RPMI7951 (cell line): ENCODE measurements at places on chromosomes 3 and 15.

GRCh38 chr15:70259028-70259424, 161.3 kb upstream of the TLE3 start:
- DNase-seq: peak; percentile 67

DNA sequence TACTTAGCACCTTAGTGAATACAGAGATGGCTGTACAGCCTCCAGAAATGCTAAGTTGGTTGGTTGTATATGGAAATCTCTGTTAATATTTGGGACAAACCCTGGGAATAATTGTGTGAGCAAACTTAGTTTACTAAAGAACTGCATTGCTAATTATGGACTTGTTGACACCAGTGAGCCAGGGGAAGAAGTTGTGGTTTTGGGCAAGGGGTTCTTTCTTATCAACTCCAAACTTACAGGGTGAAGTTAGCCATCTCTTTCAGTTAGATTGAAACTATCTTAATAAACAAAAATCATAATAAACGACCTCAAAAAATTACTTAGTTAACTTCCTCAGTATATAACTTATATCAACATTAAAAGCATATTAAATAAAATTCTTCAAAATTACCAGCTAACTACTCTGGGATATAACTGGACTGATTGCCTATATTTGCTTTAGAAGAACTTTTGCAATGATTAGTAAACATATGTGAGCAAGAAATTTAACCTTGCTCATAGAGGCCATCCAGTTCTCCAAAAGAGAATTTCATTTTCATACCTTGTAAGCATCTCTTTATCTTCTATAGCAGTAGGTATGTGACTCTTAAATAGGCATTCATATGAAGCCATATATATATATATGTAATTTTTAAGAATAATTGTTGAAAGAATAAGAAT, 24.7 kb downstream of the MBNL1 start:
- no peak for DNase-seq

DNA sequence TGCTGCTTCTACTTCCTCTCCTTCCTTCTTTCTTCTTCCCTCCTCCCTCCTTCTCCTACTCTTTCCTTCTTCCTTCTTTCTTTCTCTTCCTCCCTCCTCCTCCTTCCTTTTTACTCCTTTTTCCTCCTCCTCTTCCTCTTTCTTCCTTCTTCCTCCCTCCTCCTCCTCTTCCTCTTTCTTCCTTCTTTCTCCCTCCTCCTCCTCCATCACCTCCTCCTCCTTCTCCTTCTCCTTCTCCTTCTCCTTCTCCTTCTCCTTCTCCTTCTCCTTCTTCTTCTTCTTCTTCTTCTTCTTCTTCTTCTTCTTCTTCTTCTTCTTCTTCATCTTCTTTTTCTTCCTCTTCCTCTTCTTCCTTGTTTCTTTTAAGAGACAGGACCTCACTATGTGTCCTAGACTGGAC, 224.0 kb downstream of the NR2F2 start:
- DNase-seq: no peak

- DNase-seq: no peak
These were observed 268.5 kb downstream of the SHQ1 start for GRCh38 chr3:72579581-72580245.

DNA sequence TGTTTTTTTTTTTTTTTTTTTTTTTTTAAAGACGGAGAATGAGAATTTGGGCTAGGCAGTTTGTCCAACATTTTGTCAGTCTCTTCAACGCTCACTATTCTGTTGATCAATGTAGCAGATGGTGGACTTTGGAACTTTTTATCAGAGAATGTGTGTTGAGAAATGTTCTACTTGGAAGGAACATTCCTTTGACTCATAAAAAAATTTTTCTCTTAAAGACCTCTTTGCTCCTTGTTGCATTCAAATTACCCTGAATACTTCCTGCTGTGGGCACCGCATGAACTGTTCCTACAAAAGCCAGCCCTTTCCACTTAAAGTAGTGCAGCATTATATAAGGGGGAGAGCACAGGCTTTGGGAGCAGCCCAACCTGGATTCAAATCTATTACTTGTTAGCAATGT, 182.9 kb downstream of the AKAP13 start:
- DNase-seq: no peak

DNA sequence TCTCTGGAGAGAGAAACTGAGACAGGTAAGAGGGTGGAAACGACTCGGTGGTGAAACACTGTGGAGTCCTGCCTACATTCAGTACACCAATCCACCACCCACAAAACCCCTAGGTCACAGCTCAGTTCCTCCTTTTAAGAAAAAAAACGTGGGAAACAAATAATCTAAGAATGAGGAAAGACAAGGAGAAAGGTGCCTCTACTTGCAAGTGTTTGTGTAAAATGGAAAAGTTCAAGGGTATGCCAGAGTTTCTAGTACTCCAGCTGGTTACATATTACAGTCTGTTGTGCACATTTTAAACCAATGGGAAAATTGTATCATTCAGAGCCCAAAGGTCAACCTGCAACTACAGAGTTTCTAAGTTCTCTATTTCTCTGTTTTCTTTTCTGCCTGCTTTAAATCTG, 32.2 kb downstream of the HGD start:
- DNase-seq: no peak

- no peak for DNase-seq
These were observed 386.6 kb downstream of the DIPK2A start for GRCh38 chr3:144358191-144358590.

DNA sequence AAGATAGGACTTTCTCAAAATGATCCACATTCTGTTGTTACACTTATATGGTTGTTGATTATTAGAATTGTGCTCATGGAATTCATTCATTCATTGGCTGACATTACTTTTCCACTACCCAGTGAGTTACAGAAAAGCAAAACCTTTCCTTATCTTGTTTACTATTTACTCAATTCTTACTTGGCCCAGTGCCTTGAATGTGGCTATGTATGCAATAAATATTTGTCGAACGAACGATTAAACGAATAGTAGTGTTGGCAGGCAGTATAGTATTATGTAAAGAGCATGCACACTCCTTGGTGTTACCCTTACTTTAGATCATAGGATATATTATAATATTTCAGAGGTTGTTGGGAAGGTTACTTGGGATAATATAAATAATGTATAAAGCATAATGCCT, 31.0 kb downstream of the CTDSPL2 start:
- DNase-seq: no peak

DNA sequence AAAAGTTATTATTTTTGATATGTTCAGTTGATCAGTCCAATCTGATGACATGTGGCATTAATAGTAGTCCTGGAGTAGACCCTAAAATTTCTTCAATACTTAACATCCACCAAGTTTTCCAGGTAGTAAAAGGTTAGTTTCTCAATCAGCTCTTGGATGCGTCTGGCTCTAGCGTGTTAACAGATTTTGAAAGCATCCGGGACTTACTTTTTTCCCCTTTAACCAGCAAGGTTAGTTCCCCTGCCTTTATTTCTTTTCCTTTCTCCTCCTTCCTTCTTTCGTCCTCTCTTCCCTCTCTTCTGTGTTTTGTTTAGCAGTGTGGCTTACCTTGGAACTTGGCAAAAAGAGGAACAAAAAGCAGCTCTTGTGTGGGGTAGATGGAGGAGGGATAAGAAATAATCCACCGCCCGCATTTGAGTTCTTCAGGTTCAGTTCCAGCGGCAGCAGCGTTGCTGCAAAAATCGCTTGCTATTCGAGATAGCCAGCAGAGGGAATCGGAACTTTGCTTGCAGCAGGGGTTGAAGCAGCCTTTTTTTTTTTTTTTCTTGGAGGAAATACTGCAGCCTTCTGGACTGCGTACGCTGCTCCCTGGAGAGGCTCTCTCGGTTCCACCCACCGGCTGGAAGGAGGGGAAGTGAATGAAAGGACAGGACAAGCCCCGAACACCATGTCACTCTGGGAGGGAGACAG, at the start of gene RBMS3:
TSS of gene RBMS3 (plus strand) at position 668 of the 690 bp plus-strand sequence.
- DNase-seq: peak; percentile 97

DNA sequence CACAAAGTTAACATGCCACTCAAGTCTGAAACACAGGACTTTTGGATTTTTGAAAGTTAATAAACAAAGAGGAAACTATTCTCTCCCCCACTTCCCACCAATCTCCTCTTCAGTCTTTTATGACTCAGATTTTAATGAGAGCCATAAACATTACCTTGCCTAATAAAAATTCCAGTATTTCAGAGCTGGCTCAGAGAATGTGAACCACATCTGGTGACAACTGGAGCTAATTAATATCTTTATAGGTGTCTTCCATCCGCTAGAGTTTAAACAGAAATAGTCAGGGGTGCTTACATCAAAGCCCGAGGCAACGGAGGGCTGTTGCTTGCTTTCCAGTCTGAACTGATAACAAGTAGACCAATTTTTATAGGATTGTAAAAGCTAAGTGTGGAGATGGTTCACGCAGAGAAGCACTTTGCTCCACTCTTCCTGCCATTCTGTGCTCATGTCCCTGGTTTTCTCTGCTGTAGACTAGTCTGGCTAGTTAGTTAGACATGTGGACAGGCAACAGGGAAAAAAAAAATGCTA, 363.6 kb downstream of the NR2F2 start:
- DNase-seq: no peak

GRCh38 chr15:65806397-65806796, 14.3 kb upstream of the DENND4A start:
- no peak for DNase-seq

DNA sequence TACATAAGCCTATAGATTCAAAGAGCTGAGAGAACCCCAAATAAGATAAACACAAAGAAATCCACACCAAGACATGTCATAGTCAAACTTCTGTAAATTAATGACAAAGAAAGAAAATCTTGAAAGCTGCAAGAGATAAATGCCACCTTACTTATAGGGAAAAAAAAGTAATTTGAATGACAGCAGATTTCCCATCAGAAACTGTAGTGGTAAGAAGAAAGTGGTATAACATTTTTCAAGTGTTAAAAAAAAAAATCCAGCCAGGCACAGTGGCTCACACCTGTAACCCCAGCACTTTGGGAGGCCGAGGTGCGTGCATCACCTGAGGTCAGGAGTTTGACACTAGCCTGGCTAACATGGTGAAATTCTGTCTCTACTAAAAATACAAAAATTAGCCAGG, 37.4 kb downstream of the CFAP92 start:
- DNase-seq: no peak

DNA sequence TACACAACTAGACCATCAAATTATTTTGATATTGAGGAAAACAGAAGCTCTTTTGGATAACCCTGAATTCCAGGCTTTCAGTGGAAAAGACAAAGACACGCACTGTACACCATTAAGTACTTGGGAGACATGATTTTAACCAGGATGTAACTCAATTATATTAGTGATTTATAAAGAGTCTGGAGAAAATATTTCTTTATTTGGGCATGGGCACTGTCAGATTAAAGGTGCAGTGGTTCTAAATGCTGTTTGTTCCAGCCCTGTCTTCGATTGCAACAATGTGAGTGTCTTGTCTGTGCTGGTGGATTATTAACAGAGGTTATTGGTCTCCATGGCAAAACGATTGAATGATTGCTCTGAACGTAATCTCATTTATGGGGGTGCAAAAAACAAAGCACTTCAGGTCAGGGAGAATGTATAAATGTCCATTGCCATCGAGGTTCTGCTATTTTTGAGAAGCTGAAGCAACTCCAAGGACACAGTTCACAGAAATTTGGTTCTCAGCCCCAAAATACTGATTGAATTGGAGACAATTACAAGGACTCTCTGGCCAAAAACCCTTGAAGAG, at the start of gene TM4SF4:
TSS of gene TM4SF4 (plus strand) at position 448 of the 568 bp plus-strand sequence. CDS start 181 bp downstream, outside the sequence.
- no peak for DNase-seq

DNA sequence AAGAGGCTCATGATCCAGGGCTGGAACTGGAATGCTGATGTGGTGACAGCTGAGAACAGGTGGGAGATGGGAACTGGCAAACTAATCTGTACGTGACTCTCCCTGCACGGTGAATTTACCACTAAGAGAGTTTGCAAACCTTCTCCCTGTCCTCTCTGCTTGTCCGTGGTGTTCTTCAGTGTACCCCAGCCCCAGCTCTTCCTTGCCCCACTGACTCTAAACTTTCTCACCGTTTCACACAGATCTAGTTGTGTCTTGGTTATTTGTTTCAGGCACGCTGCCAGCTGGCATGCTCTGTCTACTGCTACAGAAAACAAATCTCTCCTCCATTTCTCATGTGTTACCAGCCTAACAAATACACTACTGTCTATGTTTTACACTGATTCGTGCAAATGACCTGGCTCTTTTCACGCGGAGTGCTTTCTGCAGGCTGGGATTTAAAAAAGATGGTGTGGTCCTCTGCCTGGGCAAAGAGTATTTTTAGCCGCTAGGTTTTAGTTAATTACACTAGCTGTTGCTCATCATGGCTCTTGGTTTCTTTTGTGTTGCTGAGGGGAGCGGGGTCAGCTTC, 192.7 kb upstream of the LRIG1 start:
- peak; percentile 5 for DNase-seq

DNA sequence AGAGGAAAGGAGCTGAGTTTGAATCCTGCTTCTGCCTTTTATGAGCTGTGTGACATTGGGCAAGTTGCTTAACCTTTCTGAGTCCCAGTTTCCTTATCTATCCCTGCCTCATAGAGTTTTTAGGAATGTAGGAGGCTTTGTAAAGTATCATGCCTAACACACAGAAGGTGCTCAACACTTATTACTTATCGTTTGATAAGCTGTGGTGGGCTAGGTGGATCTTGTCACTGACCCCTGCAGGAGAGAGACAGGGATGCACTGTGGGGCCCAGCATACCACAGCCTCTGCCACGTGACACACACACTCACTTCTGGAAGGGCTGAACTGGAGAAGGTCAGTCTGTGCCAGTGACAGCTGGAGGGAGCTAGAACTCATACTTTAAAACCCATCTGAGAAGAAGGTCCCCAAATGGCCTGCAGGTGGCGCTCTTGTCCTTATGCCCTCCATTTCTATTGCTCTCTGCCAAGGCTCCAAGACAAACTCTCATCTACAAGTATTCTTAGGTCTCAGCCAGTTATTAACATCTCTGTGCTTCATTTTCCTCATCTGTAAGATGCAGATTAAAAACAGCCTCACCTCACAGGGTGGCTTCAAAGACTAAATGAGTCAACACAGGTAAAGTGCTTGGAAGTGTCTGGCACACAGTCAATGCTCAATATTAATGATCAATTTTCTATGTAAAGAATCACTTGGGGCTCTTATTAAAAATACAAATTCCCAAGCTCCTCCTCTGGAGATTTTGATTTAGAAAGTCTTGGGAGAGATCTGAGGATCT, 57.5 kb upstream of the HACD2 start:
- peak; percentile 89 for DNase-seq

GRCh38 chr15:57785959-57786358, 79.4 kb downstream of the POLR2M start:
- no peak for DNase-seq

- peak; percentile 76 for DNase-seq
These were observed 98.2 kb downstream of the SRGAP3 start for GRCh38 chr3:9151240-9151639.

DNA sequence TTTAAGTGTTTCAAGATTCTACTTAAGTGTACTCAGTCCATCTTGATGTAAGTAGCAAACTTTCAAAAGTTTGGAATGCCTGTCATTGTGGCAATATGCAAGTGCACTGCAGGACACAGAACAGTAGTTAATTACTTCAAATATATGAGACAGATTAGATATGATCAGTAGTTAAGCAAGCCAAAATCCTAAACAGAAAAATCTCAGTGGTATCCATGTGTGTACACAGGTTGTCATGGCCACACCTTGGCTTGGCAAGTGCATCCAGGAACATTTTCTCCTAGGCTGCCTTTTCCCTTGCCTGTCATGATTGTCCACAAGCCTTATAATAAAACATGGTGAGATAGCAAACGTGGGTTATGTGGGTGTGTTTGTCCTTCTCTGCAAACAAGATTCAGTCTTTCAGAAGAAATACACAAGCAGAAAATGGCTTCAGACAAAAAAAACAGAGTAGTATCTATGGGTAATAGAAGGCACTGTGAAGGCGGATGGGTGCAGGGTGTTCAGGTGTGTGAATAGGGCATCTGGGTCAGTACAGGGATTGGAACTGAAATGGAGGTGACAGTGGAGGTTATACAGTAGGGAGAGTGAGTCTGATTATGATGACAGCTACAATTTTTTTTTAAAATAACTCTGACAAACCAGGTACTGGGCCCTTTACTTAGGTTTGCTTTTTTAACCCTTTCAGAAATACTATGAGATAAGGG, 229.0 kb upstream of the LRIG1 start:
- no peak for DNase-seq
